ENCODE measurements at places on chromosomes 13 and 19.

DNA sequence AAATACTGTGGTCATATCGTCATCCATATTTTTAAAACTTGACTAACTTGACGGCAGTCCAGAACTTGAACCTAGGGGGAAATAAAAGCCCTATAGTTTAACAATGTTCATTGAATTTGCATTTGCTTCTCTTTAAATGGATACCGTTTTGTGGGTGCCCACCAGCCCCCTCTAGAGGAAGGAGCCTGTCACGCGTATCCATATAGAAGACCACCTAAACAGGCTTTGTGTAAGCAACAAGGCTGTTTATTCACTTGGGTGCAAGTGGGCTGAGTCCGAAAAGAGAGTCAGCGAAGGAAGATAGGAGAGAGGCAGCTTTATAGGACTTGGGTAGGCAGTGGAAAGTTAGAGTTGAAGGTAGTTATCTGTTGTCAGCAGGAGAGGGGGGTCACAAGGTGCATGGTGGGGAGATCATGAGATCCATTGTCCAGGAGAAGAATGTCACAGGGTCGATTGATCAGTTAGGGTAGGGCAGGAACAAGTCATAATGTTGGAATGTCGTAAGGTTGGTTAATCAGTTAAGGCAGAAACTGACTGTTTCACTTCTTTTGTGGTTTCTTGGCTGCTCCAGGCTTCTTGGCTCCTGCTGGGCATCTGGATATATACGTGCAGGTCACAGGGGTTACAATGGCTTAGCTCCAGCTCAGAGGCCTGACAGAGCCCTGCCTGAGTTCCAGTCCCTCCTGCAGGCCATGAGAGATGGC, 42.5 kb upstream of the ANKRD10 start:
- no peak for DNase-seq

DNA sequence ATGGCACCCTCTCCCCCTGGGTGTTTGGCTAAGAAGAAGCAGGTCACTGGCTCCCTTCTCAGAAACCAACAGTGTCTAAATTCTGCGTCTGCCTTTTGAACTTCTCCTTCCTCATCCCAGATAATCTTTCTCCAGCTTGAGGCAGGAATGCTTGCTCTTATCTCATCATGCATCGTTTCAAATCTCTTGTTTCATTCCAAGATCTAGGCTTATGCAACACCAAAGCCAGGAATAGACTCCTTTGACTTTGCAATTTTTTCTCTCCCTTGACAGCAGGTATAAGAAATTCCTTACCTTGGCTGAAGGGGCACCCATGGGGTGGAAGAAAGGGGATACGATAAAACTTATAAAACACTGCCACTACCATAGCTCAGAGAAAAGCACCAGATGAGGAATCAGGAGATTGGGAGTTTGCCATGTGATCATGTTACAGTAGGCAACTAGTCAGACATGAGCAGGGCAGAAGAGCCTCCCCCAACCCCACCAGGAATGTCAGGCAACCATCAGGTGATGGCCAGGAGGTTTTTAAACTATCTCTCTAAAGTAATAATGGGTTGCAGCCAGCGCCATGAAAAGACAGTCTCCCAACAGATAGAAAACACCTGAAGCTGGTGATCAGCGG, 498.9 kb downstream of the KLF12 start:
- DNase-seq, result no peak

DNA sequence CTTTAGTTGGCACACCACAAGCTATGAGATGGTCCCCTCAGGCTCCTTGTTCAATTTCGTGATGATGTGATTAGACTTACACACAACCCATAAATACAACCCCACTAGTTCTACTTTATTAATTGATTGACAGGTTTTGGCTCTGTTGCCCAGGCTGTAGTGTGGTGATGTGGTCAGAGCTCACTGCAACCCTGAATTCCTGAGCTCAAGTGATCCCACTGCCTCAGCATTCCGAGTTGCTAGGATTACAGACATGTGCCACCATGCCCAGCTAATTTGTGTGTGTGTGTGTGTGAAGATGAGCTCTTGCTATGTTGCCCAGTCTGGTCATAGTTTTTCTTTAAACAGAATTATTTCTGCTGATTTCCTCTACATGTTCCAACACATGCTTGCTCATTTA, 17.5 kb upstream of the HTR2A start:
- no peak for DNase-seq

GRCh38 chr19:5925830-5926427, 11.9 kb downstream of the CAPS start:
- DNase-seq, result no peak

DNA sequence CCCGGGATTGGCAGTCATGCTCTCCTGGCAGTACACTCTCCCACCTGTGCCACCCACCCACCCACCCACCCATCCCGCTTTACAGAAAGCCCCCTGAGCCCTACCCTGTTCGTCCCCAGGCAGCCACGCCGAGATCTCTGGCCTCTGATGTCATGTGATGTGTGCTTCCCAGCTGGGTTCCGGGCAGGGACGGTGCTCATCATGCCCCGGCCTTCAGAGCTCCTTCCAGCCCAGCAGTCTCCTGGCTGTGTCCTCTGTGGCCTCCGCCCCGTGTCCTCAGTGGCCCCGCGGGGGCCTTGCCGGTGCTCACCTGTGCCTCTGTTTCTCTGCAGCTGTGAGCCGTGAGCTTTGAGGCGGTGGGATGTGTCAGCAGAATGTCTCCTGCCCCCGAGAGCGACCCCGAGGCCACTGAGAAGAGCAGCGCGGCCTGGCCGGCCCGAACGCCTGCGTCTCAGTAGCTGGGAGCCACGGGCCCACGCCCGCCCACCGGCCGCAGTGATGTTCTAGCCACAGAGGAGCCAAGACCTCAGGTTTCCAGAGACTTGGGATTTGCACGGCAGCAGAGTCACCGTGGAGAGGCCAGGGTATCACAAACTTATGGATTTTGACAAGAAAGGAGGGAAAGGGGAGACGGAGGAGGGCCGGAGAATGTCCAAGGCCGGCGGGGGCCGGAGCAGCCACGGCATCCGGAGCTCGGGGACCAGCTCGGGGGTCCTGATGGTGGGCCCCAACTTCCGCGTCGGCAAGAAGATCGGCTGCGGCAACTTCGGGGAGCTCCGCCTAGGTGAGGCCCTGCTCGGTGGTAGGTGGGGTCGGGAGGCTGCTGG, 28.4 kb downstream of the CSNK1G2 start:
- no peak for DNase-seq

DNA sequence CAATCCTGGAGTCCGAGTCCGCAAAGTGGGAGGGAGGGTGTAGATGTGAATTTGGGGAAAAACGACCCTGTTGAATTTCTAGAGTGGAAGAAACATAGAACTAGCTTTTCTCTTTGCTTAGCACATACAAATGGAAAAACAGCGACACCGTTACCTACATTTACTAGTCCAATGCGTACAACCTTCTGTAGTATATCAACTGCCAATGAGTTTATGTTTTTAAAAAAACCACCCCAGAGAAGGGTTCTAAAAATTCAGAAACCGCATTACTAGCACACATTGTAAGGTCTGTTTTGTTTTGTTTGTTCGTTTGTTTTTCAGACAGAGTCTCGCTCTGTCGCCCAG, 332 bp upstream of the SUPT20H start:
- DNase-seq, result no peak

- no peak for DNase-seq
Measured at GRCh38 chr13:51912091-51912490, 50.3 kb downstream of the CCDC70 start.

- peak; percentile 69 for DNase-seq
Measured at GRCh38 chr13:24228852-24229458, 68.4 kb downstream of the SPATA13 start.

GRCh38 chr13:66314911-66315310, 915.2 kb downstream of the PCDH9 start:
- no peak for DNase-seq

GRCh38 chr13:113383089-113383488, 19.2 kb upstream of the GRTP1 start:
- no peak for DNase-seq

DNA sequence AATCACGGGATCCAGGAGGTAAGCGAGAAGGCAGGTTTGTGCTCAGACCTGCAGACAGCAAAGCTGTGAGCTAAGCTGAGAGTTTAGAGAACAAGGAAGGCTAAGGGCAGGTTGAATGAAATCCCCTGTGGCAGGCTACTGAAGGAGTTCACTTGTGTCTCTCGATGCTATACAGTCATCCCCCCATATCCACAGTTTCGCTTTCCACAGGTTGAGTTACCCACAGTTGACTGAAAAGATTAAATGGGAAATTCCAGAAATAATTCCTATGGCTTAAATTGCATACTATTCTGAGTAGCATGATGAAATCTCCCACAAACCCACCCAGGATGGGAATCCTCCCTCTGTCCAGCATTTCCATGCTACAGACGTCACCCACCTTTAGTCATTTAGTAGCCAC, 49.6 kb downstream of the ABCC4 start:
- no peak for DNase-seq

- no peak for DNase-seq
Measured at GRCh38 chr13:93430381-93430780, 203.8 kb downstream of the GPC6 start.

DNA sequence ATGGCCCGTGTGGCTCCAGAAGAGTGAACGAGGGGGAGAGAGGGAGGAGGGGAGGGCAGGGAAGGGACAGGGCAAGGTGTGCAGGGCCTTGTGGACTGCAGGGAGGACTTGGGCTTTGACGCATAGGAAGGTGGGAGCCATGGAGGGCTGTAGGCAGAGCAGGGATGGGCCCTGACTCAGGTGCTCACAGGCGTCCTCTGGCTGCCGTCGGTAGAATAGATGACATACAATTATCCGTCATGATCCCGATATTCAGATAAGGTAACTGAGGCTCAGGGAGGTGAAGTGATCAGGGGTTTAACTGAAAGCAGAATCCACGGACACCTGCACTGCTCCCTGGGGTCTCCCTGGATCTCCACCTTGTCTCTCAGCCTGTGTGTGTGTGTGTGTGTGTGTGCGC, 3.4 kb downstream of the C3 start:
- DNase-seq, result no peak

GRCh38 chr13:30676672-30677071, 58.7 kb upstream of the ALOX5AP start:
- DNase-seq, result no peak

GRCh38 chr19:44905437-44906160, at the start of gene APOE:
Gene APOE (plus strand): TSS chr19:44905796. CDS start chr19:44906625, 829 bp downstream.
- DNase-seq, result no peak

GRCh38 chr19:41951686-41952172, 7.4 kb downstream of the RABAC1 start:
- peak; percentile 89 for DNase-seq

- DNase-seq, result no peak
Measured at GRCh38 chr13:23443110-23443509, 9.6 kb upstream of the SACS start.

- DNase-seq, result no peak
Measured at GRCh38 chr13:97561182-97561581, 127.2 kb downstream of the RAP2A start.

GRCh38 chr13:33825083-33825482, 7.1 kb downstream of the RFC3 start:
- no peak for DNase-seq

GRCh38 chr19:13926715-13927114, 11.5 kb downstream of the PODNL1 start:
- DNase-seq, result no peak

GRCh38 chr19:51651216-51651846, 4.7 kb upstream of the SIGLEC14 start:
- no peak for DNase-seq

DNA sequence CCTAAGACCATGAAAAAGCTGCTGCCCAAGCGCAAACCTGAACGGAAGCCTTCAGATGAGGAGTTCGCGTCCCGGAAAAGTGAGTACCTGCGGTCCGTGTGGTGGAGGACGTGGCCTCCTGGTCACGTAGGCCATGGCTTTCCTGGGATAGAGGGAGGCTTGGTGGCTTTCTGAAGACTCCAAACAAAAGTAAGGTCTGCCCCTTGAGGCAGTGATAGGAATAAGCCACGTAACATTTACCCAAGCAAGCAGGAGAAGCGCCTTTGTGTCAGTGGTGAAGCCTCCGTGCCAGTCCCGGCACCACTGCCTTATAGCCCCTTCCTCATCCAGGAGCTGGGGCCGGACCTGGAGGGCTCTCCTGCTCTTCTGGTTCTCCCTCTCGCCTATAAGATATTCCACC, 34.3 kb upstream of the TEX29 start:
- no peak for DNase-seq

DNA sequence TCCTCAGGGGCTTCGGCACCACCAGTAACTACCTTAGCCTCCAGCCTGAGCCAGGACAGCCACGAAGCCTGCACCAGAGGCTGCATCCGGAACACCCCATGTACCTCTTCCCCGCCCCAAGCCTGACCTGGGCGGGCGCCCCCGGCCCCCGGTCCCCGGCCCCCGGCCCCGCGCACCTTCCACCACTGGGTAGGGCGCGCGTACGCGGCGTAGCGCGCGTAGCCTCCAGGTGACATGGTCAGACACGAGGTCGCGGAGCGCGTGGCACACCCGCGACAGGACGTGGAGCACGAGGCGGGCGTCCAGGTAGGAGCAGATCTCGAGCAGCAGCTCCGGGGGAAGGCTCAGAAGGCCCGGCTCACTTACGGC, 450 bp downstream of the FBXW9 start:
- DNase-seq, result no peak

GRCh38 chr19:46728208-46728607, 11.3 kb upstream of the PRKD2 start:
- no peak for DNase-seq

DNA sequence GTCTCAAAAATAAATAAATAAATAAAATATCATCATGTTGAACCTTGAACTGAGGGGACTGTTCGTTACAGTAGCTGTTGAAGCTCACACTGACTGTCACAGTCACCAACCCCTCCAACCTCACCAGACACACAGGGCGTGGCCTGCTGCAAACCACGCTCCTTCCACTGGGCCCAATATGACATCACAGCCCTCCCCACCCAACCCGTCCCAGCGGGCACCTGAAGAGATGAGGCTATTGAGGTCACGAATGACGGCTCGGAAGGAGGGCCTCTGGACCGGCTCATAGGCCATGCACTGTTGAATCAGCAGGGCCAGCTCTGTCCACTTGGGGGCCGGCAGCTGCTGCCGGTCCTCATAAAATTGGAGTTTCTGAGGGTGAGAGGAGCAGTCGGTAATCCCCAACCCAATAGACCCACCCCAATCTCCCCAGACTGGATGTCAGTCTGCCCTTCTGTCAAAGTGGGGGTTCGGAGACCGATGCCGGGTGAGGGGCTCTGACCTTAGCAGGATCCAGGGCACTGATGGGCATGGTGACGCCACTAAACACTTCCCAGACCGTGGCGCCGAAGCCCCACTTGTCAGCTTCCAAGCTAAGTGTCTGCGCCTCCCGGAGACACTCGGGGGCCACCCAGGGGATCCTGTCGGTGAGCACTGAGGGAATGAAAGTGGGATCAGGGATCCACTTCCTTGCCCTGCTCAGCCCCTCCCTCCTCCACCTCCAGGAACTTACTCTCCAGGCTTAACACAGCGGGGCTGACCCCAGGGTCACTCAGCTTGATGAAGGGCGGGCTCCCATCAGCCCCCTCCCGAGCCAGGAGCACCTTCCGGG, 13.2 kb downstream of the JAK3 start:
- no peak for DNase-seq

DNA sequence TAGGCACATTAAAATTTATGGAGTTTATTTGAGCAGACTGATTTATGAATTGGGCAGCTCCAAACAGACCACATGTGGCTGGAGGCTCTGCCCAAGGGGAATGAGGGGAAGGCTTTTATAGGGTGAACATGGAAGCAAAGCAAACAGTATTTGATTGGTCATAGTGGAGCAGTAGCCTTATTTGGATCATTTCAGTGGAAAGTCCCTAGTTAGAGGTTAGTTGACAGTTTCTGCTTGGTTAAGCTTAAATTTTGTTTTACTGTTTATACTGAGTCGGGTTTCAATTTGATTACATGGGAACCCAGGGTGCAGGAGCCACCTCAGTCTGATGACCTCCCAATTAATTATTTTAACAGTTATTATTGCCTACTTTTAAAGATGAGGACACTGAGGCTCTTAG, 140.5 kb downstream of the NDFIP2 start:
- no peak for DNase-seq

- DNase-seq, result no peak
Measured at GRCh38 chr13:24167666-24168391, 7.3 kb downstream of the SPATA13 start.

All from AG08395 (cell line).